ENCODE measurements at places on chromosomes 2 and 18.
A peak's percentile ranks its signal among the peaks of the same experiment; 100 is the strongest.

- no peak for DNase-seq
Measured at GRCh38 chr2:70062270-70062669, 25.0 kb upstream of the PCBP1 start.

DNA sequence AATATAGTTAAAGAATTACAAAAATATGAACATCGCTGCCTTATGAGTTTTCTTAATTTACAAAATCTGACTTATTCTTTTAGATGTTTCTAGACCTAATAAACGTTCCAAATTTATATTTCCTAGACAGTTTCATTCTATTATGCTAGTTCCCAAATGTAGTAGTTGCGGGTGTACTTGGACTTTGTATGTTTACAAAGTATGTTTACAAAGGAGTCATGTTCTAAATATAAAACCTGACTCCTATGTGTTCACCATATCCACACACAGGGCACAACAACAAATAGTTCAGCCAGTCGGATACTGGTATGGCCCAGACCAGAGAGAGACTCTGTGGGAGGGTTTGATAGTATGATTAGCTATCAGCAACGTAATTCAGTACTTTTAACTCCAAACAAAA lies 230.7 kb downstream of the KCNH7 start:
- no peak for DNase-seq

DNA sequence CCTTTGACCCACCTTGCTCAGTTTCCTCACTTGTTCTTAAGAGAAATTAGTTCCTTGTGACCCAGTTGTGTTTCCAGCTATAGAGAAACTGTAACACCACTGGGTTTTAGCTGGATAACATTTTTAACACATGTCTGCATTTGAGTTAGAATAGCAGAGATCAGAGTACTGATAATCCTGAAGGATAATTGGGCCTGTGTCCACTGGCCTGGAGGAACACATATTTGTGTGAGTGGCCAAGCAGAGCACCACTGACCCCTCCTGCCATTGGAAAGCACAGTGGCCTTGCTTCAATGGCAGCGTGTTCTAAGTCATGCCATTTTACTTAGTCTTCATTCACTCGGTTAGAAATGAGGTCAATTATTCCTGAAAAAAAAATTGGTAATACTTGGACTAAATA lies 42.6 kb downstream of the PKP4 start:
- DNase-seq: no peak

- no peak for DNase-seq
Measured at GRCh38 chr18:7152440-7152839, 34.8 kb upstream of the LAMA1 start.

GRCh38 chr2:171515672-171516298 lies 6.5 kb upstream of the CYBRD1 start:
- no peak for DNase-seq

- DNase-seq: no peak
Measured at GRCh38 chr2:76679025-76679396, 843.2 kb downstream of the LRRTM4 start.

- DNase-seq: no peak
Measured at GRCh38 chr2:7666596-7667259, 749.5 kb downstream of the RNF144A start.

DNA sequence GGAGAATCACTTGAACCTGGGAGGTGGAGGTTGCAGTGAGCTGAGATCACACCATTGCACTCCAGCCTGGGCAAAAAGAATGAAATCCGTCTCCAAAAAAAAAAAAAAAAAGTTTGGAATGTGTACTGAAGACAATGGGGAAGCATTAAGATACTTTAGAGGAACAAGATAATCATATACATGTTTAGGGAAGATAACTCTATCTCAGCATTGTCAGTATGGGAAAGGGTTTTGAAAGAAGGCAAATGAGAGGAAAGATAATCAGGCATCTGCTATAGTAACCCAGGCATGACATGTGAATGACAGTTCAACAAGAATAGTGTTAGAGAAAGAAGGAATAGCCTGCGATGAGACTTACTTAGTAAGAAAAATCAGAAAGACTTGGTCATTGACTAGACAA lies 112.0 kb downstream of the ATAD2B start:
- no peak for DNase-seq

- peak; percentile 7 for DNase-seq
Measured at GRCh38 chr2:168336786-168337388, 89.5 kb upstream of the STK39 start.

- DNase-seq: no peak
Measured at GRCh38 chr2:25198209-25198525, 29.8 kb upstream of the POMC start.

DNA sequence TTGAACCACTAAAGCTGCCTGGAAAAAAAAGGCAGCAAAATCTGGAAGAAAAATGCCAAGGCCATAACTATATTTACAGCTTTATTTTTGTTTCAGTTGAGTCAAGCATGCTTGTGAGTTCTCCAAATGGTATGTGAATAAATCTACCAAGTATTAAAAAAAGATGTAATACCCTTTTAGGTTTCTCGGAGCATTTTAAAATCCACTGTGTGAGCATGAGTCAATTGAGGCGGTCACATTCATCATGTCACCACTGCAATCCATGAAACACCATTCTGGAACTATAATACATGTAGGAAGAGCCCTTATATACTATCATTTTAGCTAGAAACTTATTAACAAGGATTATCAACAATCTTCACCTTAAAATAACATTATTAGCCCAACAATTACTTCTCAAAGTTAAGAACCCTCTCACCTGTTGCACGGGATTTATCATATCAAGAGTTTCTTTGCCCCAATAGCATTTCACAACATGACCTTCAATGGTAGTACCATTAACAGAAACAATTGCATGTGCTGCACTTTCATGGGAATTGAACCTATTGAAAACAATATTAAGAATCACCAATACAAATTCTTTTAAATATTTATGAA lies 24.2 kb upstream of the C2orf42 start:
- DNase-seq: no peak

- DNase-seq: no peak
Measured at GRCh38 chr2:29261003-29261402, 145.8 kb downstream of the CLIP4 start.

DNA sequence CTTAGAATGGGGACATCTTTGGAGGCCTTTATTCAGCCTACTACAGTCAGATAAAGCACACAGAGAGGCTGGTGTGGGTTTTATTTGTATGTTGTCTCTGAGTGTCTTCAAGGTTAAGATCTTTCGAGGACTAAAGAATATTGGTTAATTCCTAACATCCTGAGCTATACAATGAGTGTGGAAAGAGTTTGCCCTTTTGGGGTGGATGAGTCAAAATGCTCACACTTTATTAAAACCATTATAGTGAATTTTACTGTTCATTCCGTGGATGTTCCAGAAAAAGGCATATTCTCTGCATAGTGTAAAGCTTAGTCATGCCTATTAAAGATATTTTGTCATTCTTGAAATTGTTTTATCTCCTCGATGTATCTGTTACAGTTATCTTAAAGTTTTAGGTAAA lies 29.1 kb upstream of the SLC38A11 start:
- no peak for DNase-seq

- no peak for DNase-seq
Measured at GRCh38 chr2:45889620-45890370, 238.3 kb downstream of the PRKCE start.

DNA sequence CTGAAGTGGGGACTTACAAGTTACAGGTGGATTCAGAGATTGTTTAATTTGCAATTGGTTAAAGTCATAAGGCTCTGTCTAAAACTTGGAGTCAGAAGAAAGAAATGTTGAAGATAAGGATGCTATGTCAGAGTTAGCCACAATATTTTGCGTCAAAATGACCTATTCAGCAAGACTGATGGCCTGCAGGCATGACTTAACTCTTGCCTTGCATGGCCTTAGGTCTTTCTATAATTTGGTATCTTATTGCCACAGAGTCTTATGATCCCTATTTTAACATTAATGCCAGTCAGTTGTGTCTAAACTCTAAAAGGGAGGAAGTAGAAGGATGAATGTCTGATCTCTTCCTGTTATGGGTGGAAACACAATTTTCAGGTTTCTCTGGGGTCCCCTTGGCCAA lies 5.2 kb upstream of the COMMD1 start:
- DNase-seq: no peak

DNA sequence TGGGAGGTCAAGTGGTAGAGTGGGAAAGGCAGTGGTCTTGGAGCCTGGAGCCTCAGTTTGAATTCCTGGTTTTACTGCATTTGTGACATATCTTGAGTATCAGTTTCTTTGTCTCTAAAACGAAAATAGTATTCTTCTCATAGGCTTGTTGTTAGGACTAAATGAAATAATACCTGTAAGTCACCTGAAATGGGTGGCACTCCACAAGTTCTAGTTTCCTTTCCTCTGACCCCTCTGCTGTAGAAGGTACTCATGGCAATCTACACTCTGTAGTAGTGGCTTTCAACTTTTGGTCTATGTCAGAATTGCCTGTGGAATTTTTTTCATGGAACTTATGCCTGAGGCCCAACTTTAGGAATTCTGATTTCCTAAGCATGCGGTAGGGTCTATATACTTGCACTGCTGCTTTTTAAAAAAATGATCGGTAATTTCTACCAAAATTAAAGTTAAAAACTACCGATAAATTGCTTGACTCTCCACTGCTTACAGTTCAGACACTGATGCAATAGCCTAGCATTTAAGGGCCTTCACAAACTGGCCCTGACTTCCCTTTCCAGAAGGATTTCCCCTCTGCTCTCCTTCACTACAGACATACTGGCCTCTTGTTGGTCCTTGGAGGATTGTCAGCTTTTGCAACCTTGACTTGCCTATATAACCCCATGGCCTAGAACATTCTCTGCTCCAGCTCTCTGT lies 47.2 kb downstream of the PLEK start:
- no peak for DNase-seq

GRCh38 chr2:74894272-74894981 lies 60.5 kb downstream of the HK2 start:
- no peak for DNase-seq

GRCh38 chr2:9800975-9801726 lies 42.1 kb upstream of the TAF1B start:
- peak; percentile 37 for DNase-seq

DNA sequence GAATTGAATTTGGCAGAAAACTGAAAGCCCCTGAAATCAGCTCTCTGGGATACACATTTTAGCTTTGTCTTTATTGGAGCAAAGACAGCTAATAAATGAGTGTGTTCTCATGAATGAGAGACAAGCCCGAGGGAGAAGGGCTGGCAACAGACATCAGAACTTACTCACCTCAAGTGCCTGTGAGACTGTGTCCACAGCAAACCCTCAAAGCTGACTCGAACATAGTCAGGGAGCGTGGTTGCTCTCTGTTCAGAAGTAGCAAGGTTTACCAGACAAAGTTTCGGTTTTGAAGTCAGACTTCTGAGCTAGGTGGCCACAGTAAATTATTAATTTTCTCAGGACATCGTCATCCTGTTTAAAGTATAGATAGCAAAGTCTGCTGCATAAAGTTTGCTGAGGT lies 207.9 kb downstream of the CMPK2 start:
- no peak for DNase-seq

GRCh38 chr18:59624369-59624765 lies 72.9 kb downstream of the CCBE1 start:
- DNase-seq: no peak

GRCh38 chr2:109459485-109459884 lies 154.3 kb downstream of the SEPTIN10 start:
- no peak for DNase-seq

DNA sequence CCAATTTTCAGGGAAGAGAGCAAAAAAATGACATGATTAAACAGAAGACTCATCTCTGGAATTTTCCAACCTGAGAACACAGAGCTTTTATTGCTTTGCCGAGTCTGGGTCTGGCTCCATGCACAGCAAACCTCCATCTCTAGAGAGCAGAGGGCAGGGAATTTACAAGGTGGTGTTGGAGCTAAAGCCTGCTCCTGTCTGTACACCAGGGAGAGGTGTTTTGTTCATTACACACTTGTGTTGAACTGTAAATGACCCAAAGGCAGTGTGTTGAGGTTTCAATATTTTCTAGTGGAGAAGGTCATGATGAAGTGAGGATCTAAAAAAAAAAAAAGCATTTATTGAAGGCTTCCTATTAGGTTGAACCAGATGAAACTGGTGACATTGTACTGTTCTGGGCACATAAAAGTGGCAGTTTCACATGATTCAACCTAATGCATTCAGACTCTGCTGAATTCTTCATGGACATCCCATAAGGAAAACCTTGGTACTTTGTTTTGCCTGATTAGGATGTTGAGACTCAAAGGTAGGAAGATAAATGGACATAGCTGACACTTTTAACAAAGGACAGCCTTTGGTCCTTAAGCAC lies 238.3 kb downstream of the CLIP4 start:
- DNase-seq: no peak

DNA sequence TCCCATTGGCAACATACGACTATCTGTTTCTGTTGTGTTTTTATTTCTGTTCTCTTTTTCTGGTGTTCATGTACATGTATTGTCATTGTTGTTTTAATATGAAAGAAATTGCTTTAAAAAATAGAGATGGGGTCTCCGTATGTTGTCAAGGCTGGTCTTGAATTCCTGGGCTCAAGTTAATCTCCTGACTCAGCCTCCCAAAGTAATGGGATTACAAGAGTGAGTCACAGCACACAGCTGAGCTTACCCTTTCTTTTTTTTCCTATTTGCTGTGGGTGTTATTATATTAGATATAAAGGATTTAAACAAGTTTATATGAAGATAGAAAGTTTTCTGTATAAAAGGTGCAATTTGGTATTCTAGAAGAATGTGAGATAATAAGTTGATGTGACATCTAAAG lies 554.6 kb downstream of the DSC3 start:
- DNase-seq: no peak

DNA sequence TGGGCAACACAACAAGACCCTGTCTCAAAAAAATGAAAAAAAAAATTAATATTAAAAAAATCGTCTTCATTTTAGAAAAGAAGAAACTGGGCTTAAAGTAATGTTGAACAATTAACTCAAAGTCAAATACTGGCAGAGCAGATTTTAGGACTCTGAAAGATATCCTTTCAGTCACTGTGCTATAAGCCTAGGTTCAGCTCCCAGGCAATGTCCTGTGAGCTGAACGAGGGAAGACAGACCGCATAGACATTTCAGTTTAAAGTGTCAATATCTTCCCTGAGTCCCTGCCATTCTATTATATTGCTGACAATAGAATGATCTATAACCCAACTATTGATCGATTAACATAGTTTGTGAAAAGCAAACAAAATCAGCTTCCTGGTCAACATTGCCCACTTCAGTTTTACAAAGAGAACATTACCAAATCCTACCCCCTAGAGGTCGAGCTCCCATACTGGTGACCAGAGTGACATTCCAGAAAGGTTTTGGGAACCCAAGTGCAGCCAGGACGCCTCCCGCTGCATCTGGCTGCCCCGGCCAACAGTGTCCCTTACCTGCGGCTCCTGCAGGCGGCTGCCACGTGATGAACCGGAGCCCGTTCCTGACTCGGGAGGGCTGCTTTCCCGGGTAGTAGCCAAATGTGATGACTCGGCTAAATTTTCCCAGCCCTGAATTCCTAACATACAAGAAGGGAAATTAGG lies 639 bp downstream of the MRO start:
- no peak for DNase-seq

- no peak for DNase-seq
Measured at GRCh38 chr18:44342162-44342561, 338.5 kb upstream of the SETBP1 start.

- no peak for DNase-seq
Measured at GRCh38 chr18:76765649-76766048, 56.7 kb upstream of the ZNF236 start.

GRCh38 chr18:5556310-5556974 lies 12.6 kb upstream of the EPB41L3 start:
- DNase-seq: no peak
